Naive thymus-derived CD4-positive, alpha-beta T cell (primary cell): ENCODE measurements at places on chromosomes 16 and 17. TPM values are rescaled to one million over a fixed set of nuclear protein-coding genes. Genes with fewer than 3 reads are reported as not detected.

The ASPA gene
- polyA plus RNA-seq, result not detected

The NSMCE1 gene
- 220 TPM for polyA plus RNA-seq

The HOXB5 gene
- polyA plus RNA-seq, result not detected

The PNMT gene
- polyA plus RNA-seq, result 0.36 TPM
